Activated naive CD4-positive, alpha-beta T cell treated with anti-CD3 and anti-CD28 coated beads, Interleukin-2, amount 50 U/mL, for 16 hours (primary cell): ENCODE measurements at places on chromosomes 11 and 22.

GRCh38 chr11:128480066-128480465 lies 107.3 kb downstream of the ETS1 start:
- DNase-seq = no peak

GRCh38 chr22:45262195-45262930 lies 21.7 kb upstream of the KIAA0930 start:
- no peak for DNase-seq

GRCh38 chr11:43222215-43222614 lies 89.6 kb upstream of the API5 start:
- no peak for DNase-seq

- no peak for DNase-seq
These were observed 70.9 kb downstream of the ZBTB44 start for GRCh38 chr11:130243816-130244215.

GRCh38 chr22:42603427-42603826 lies 11.3 kb downstream of the POLDIP3 start:
- DNase-seq = no peak

DNA sequence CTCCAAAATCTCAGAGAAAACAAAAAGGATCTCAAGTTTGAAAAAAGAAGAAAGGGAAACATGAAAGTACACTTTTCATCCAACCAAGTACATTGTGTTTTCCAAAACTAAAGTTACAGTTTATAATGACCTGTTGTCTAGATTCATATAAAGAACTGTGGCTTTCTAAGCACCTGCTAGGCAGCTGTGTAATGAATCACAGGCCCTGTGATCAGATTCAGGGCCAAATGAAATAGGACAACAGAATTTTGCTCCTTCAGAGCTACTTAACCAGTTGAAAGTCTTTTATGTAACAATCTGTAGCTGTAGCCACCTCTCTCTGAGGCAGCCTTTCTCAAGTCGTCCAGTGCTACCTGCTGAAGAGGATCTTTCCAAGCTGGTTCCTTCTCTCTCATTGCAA lies 960.0 kb upstream of the RAG2 start:
- DNase-seq = no peak

- DNase-seq = no peak
These were observed 76.1 kb downstream of the SERGEF start for GRCh38 chr11:17936790-17937189.

DNA sequence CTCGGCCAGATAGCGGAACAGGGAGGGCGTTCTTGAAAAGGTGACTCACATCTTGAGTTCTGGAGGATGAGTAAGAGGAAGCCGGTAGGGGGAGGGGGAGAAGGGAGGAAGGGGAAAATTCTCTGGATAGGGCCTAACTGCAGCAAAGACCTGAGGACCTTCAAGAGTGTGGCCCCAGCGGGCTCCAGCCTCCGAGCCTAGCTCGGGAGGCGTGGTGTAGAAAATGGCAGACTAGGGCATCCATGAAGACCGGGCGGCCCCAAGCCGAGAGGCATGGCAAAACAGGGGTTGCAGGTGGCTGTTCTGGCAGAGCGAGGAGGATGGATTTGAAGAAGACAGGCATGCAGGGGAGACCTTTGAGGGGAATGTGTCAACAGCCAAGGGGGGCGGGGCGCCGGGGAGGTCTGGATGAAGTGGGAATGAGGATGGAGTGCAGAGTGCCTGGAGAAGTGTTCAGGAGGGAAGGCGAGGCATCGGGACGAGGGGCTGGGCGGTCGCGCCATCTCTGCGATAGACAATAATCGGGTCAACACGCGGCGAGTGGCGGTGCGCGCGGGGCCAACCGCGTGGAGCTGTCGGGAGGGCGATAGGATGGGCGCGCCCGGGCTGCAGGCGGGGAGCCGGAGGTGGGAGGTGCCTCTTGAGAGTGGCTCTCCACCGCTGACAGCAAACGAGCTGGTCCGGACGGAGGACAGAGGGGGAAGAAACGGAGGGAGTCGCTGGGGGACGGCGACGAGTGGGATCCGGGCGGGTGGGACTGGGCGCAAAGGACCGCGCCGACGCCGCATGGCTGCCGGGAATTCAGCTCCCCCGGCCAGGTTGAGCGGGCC lies 40.0 kb upstream of the CREB3L1 start:
- peak; percentile 55 for DNase-seq

GRCh38 chr11:118872403-118872821 lies 11.3 kb upstream of the CXCR5 start:
- peak; percentile 32 for DNase-seq

DNA sequence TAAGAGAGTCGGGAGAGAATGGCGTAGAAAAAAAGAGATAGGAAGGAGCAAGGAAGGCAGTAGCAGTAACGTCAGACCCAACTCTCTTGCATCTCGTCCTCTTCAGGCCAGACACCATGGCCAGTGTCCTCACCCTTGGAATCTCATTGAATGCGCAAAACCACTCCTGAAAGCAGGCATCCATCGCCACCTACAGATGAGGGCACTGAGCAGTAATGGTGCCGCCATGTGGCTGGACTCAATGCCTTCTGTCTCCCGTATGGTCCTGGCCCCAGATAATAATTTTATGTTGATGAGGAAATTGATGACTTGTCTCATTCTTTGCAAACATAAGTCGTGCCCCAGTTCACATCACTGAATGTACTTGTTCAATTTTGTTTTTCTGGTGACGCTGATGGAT lies 17.8 kb upstream of the ALX4 start:
- no peak for DNase-seq

- DNase-seq = no peak
These were observed 6.1 kb downstream of the SIPA1 start for GRCh38 chr11:65643971-65644370.

GRCh38 chr22:22786301-22787115 lies 101.1 kb upstream of the IGLL5 start:
- DNase-seq = no peak

- no peak for DNase-seq
These were observed 11.3 kb upstream of the RHOD start for GRCh38 chr11:67045314-67045713.

GRCh38 chr22:44532552-44532951 lies 34.5 kb upstream of the RTL6 start:
- DNase-seq = no peak

GRCh38 chr11:123628936-123629683 lies 25.3 kb downstream of the SCN3B start:
- no peak for DNase-seq

DNA sequence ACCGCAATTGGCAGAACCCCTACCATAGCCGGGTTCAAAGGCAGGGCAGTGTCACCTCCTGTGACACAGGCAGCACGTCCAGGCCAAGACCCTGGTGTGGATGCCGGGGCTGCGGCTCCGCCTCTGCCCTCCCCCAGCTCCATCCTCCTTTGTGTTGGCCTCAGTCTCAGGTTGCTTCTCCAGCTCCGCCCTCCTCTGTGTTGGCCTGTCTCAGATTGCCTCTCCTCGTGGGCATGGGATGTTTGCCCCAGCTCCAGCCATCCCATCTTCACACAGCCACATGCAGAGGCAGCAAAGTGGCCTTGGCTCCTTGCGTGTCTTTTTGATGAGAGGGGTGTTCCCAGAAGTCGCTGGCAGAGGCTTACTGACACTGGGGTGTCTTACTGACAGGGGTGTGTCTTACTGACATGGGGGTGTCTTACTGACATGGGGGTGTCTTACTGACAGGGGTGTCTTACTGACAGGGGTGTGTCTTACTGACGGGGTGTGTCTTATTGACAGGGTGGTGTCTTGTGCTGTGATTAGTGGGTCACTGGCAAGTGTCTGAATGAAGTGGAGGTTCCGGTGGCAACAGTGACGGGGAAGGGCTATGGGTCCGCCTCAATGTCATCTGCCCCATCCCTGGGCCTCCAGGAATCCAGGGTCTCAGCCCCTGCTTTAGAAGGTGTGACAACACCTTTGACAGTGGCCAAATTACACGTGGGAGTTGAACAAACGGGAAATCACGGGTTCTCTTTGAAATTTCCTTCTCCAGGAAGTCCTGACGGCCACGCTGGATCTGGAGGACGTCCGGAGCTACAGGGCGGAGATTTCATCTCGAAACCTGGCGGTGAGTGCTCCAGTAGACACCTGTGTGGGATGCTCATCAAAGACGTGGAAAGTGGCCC lies 24.9 kb downstream of the NADSYN1 start:
- DNase-seq = no peak

- no peak for DNase-seq
These were observed 54.2 kb upstream of the AMPD3 start for GRCh38 chr11:10400856-10401255.
